Activated T-cell treated with anti-CD3 and anti-CD28 coated beads for 1 hour (primary cell): ENCODE measurements at places on chromosomes 13 and 19.

DNA sequence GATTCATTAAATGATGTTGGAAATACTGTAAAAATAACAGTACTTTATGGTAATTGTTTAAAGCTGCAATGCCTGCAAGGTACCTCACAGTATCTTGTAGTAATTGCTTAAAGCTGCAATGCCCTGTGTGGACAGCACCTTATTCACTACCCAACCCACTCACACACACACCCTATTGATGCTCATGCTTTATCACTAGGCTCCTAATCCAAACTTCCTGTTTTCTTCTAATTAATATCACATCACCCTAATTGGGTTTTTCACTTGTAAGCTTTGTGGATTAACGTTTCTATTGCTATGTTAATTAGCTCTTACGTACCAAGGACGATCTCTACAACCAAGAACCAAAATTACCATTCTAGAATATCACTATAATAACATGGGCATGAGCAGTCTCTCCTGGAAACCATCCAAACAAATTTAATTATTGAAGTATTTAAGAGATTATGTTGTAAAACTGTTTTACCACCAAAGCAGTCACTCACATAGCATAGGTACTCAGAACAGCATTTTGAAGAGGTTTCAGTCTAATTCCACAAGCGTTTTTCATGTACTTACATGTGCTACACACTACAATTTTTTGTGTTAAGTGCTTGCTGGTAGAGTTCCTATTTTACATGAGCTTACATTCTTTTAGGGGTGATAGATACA lies 303.8 kb downstream of the PCDH9 start:
- DNase-seq, result no peak

GRCh38 chr13:35804901-35805300 lies 326.3 kb downstream of the DCLK1 start:
- DNase-seq, result no peak

DNA sequence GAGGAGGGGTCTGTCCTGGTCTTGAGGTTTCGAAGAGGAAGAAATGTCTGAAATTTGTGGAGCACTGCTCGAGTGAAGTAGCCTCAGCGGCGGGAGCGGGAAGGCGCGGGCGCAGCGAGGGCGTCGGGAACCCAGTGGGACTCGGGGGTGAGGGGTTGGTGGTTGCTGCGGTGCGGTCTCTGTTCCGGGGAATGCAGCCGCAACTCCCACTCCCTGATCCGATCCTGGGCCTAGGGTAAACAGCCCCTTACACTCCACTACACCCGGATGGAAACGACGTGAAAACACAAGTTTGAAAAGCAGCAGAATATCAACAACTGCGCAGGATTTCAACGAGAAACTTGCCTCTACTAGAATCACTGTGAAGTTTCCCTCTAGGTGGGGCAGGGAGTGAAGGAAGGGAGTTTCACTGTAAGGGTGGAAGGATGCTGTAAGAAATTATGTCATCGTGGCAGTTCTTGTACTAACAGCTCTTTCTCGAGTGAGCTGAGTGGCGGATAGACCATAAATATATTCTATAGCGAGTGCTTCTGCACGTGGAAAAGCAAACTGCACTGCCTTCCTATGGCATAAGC lies 2.0 kb upstream of the KLF12 start:
- DNase-seq, result no peak

DNA sequence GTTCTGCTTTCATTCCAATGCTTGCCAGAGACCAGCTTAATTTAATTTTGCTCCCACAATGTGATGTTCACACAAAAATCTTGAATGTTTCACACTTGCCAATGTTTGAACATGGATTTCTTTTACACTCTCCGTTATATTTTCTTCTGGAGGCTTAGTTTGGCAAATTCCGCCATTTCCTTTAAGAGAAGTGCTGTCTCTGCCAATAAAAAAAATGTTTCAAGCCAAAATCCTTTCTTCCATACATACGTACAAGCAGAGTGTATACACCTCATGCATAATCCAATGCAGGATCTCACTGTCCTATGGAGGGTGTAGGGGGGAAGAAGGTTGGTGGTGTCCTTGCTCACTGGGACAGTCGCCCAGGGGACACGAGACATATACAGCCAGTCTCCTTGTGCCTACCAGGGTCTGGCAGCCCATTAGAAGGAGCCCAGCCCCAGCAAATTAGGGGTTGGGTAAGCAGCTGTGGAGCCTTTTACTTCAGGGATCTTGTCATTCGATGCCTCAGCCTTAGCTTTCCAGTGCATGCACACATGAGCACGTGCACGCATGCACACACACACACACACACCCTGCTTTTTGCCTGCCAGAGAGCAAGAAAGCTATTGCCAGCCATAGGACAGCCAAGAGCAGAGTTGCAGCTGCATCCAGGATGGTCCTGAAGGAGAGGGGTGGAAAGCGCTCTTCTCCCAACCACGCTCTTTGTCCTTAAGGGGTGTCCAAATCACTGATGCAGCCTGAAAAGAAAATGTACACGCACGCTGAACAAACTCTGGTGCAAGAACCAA lies 208.3 kb downstream of the FOXO1 start:
- no peak for DNase-seq

DNA sequence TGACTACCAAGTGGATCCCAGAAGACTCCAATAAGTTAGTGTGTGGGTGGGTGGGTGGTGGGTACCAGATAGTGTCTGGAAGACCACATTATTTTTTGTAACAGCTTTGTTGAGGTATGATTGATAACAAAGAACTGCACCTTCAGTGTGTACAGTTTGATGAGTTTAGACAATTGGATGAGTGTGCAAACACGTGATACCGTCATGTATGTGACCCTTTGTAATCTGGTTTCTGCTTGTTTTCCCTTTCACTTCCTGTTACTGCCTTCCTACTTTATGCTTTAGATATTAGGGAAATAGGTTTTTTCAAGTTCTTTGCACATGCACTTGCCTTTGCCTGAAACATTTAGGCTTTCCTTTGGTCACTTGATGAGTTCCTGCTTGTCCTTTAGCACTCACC lies 8.5 kb downstream of the RPL21 start:
- DNase-seq, result no peak

- no peak for DNase-seq
Observed at GRCh38 chr13:79812070-79812850, 331.3 kb downstream of the NDFIP2 start.

- DNase-seq, result no peak
Observed at GRCh38 chr13:85142351-85142927, 656.8 kb downstream of the SLITRK6 start.

- no peak for DNase-seq
Observed at GRCh38 chr19:55464039-55464661, 401 bp downstream of the C19orf85 start.

DNA sequence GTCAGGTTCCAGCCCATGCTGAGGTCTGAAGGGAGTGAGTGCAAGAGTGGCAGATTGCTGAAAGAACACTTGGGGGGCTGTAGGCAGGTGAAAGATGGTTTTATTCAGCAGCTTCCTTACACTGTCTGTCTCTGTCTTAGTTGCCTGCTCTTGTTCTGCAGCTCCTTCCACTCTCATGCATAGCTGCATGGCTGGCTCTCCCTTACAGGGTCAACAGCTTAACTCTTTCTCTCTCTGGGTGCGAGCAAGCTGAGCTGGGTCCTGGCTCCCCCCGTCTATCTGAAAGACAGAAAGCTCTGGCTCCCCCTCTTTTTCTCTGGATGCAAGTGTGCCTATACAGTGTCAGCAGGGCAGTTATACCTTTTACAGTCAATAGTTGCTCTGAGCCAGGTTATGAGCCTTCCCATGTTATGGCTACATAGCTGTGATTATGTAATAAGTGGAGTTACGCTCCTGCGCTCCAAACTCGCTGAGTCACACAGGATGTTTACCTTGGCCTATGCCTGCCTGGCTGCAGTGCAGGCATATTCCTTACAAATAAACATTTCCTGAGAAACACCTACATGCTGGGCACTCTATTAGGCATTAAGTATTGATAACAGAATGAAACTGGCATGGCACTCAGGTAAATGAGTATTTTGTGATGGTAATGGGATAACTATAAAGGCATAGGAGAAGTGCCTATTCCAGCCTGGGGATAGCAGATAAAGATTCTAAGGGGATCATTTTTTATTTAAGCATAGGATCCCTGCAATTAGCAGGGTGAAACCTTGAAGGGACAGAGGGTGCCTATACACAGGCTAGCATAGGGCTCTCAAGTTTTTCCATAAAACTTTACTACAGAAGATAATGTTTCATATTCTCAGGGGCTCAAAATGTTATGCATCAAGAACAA lies 826.9 kb upstream of the PCDH9 start:
- DNase-seq, result no peak

GRCh38 chr13:31756346-31756745 lies 17.0 kb downstream of the RXFP2 start:
- no peak for DNase-seq

GRCh38 chr13:38073931-38074330 lies 204.4 kb upstream of the TRPC4 start:
- DNase-seq, result no peak

DNA sequence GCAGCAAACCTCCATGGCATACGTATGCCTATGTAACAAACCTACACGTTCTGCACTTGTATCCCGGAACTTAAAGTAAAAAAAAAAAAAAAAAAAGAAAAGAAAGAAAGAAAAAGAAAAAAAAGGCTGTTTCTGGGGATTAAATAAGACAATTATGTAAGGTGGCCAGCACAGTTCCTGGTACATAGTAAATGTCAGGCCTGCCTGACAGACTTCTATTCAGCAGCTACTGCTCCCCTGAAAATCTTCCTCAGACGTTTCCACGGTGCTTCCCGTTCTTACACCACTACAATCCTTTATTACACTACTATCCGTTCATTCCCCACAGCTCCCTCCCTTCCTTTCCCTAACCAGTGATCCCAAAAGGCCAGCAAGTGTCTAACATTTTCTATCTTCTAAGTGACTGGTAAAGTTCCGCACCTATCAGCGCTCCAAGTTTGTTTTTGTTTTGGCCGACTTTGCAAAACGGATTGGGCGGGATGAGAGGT lies 636 bp upstream of the RB1 start:
- DNase-seq, result no peak

- no peak for DNase-seq
Observed at GRCh38 chr13:24671386-24672113, 8.7 kb upstream of the ATP12A start.

- peak; percentile 53 for DNase-seq
Observed at GRCh38 chr19:10390652-10391286, 10.4 kb upstream of the TYK2 start.

GRCh38 chr19:19403373-19403901 lies 2.0 kb upstream of the GATAD2A start:
- DNase-seq, result no peak

DNA sequence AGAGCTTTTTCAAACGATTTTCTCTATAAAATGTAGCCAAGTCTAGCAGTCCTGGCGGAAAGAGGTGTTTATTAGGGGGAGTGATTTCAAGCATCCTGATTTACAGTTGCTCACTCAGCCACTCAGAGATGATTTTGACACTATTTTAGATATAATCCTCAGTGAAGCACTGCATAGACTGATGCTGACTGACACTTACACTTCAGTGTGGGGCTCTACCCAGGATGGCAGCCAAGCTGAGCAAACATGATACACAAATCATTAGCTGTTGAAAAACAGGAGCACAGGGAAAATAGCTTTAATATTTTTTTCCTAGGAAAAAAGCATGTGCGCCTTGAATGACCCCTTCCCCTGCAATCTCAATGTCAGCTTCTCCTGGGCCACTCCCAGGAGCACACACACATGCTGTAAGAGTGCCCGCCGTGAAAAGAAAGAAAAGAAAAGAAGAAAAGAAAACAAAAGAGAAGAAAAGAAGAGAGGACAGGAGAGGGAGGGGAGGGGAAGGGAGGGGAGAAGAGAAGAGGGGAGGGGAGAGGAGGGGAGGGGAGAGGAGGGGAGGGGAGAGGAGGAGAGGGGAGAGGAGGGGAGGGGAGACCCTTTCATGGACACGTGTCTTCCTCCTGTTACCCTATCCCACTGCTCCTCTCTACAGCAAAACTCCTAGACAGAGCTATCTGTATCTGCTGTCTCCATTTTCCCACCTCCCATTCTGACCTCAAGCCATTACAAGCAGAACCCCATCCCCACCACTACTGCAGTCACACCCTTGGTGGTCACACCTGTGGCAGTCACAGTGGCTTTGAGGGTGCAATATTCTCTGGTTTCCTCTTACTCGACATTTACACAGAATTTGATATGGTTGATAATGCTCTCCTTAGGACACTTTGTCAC lies 36.4 kb downstream of the RCBTB2 start:
- DNase-seq, result no peak
